ENCODE measurements at places on chromosomes 5 and 9.

GRCh38 chr5:139410121-139410992, 6.5 kb upstream of the SPATA24 start:
- DNase-seq: no peak

DNA sequence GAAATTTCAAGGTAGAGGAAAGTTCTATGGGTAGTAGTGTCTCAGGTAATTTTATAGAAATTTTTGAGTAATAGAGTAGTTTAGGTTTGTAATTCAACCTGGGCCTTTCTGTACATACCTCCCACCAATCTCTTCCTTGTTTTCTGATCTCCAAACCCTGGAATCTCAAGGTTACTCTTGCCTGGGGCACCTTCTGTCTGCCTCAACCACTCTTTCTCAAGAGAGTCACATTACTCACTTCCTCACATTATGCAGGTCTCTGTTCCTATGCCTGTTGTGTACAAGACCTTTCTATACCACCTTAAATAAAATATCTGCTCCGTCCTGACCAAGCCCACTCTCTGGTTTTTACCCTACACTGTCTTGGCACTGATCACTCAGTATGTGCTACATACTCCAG, 412.6 kb upstream of the CTNND2 start:
- DNase-seq: no peak

- no peak for DNase-seq
These were observed 14.5 kb upstream of the SLC2A6 start for GRCh38 chr9:133493428-133493827.

DNA sequence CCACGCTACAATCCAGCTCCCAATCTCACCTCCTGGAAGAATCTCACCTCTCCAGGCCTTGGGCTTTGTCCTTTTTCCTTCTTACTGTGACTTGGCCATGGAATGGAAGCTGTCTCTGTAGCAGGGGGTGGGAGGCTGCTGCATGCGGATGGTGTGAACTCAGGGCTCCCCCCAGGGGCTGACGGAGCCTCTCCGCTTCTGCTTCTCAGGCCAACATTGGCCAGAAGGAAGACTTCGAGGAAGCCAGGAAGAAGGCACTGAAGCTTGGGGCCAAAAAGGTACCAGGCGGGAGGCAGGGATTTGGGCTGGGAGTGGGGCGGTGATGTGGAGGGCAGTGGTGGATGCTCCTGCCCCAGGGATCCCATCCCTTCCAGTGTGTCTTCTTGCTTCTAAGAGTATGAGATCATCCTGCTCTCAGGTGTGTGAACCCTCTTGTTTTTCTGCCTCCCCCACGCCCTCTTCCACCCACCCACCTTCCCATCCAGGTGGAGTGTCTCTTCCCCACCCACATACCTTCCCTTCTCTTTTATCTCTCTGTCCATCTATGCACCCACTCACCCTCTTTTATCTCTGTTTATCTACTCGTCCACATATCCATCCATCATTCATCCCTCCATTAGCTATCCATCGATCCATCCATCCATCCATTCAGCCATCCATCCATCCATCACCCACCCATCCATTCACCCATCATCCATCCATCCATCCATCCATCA, 9.5 kb downstream of the ASS1 start:
- DNase-seq: no peak

DNA sequence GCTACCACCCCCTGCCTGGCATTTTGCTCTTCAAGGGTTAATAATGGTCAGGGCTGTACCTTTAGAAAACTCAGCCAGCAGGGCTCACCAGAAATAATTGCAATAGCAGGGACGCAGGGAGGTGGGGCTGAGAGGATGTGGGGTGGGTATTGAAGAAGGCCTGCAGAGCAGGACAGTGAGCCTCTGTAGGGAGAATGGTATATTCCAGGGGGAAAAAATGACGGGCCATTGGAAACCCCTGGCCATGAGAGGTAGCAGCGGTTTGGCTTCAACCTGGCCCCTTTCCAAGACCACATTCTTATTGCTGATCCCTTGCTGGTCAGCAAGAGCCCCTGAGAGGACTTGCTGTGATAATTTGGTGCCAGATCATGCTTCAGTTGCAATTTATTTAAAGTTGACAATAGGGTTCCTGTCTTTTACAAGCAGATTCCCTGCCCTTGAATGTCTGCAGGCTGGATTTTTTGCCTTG, 36.7 kb upstream of the CTNNA1 start:
- no peak for DNase-seq

GRCh38 chr9:134267881-134268724, 58.2 kb upstream of the RXRA start:
- no peak for DNase-seq

- DNase-seq: no peak
These were observed 521.7 kb upstream of the DAB2 start for GRCh38 chr5:39946356-39947045.

GRCh38 chr5:140035881-140036280, 7.2 kb downstream of the NRG2 start:
- DNase-seq: no peak

DNA sequence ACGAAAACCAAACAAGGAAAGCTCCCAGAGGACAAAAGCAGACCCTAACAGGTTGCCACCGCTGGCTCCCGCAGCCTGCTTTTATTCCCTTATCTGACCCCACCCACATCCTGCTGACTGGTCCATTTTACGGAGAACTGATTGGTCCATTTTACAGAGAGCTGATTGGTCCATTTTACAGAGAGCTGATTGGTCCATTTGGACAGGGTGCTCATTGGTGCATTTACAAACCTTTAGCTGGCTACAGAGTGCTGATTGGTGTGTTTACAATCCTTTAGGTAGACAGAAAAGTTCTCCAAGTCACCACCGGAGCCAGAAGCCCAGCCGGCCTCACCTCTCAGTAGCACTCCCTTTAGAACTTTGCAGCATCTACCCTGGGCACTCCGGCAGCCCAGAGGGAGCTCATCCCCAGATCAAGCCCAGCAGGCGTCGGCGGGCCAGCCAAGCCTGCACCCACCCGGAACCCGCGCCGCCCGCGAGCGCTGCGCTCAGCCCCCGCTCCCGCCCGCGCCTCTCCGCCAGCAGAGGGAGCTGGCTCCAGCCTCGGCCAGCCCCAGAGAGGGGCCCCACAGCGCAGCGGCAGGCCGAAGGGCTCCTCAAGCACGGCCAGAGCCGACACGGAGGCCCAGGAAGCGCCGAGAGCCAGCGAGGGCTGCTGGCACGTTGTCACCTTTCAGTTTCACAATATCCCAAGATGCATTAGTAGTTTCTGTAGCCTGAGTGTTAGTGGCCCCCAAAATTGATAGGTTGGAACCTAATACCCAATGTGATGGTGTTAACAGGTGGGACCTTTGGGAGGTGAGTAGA, 35.3 kb upstream of the CLPTM1L start:
- no peak for DNase-seq
